ENCODE measurements at places on chromosomes 3 and 15.

DNA sequence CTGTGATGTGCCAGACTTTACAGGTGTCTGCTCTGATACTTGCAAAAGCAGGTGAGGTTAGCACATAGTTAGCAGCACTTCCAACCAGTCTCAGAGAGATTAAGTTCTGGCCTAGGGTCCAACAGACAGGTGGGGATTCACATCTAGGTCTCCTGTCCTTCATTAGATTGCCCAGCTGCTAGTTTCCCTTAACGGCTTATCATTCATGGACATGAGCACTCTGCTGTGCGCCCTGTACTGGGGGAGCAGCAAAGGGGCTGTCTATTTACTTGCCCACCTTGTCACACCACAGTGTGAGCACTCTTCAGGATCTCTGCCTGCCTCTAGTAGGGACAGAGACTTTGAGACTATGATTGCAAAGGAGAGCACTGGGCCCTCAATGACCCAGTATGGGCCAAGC lies 8.7 kb downstream of the SPSB4 start:
- DNase-seq: no peak

DNA sequence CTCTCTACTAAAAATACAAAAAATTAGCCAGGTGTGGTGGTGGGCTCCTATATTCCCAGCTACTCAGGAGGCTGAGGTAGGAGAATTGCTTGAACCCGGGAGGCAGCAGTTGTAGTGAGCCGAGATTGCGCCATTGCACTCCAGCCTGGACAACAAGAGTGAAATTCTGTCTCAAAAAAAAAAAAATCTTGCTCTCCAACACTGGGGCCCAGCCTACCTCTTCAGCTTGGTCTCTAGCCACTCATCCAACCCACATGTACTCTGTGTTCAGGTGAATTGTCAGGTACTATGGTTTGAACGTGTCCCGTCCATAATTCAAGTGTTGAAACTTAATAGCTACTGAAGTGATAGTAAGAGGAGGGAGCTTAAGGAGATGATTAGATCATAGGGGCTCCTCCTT lies 22.4 kb upstream of the RAB7A start:
- no peak for DNase-seq

GRCh38 chr15:98884894-98885293 lies 122.7 kb downstream of the PGPEP1L start:
- no peak for DNase-seq

- no peak for DNase-seq
Measured at GRCh38 chr3:156174229-156174847, 54.0 kb downstream of the KCNAB1 start.

- DNase-seq: peak; percentile 27
Measured at GRCh38 chr15:68819495-68820294, 1.0 kb downstream of the ANP32A start.

GRCh38 chr3:76969996-76970615 lies 69.8 kb upstream of the ROBO2 start:
- no peak for DNase-seq

- no peak for DNase-seq
Measured at GRCh38 chr3:134332344-134332743, 41.9 kb downstream of the AMOTL2 start.

- no peak for DNase-seq
Measured at GRCh38 chr3:127762077-127762786, 60.1 kb downstream of the MGLL start.

GRCh38 chr3:185746470-185746869 lies 78.4 kb downstream of the IGF2BP2 start:
- no peak for DNase-seq

GRCh38 chr15:30065025-30065801 lies 17.5 kb upstream of the GOLGA8J start:
- DNase-seq: no peak

DNA sequence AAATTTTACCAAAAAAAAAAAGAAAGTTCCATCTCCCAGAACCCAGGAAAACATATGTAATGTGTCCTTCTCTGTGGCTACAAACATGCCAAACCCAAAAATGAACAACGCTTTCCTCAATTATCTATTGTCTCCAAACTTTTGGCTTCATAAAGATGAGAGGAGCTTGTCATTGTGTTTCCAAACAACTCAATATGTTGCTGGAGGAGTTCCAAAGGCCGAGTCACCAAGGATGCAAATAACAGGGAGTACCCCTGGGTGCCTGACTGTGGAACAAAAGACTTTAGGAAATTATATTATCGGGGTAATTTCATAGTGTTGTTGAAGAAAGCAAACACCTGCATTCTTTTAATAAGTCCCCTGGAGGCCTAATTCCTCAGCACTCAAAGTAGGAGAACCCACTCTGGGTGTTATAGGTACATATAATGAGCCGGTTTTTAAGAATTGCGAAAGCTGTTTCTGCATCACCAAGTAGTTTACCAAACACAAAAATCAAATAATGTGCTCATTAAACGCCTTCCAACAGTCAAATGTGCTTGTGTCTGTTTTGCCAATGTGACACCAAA lies 206.3 kb upstream of the PRICKLE2 start:
- DNase-seq: no peak

- no peak for DNase-seq
Measured at GRCh38 chr3:173588556-173588955, 191.0 kb downstream of the NLGN1 start.

DNA sequence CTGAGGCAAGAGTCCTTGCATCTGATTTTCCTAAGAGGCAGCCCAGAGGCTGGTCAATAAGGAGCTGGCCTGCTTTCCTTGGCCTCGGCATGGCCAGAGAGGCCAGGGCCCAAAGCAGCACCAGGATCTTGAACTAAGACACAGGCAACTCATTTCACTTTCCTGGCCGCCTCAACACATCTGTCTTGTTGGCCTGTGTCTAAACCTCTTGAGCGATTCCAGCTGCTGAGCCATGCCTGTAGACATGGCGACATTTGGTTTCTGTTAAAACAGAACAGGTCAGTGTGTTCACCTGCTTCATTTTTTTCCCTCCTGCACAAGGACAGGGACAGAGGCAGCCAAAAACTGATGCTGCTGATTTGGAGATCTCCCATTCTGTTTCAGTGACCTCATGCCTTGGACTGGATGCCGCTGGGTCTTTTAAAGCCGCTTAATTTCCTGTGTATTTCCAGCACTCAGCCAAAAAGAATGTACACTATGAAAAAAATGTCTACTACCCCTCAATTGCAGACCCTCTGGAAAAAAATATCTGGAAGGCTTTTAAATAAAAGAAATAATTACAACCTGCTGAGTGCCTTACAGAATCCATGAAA lies 266.6 kb upstream of the ICE2 start:
- no peak for DNase-seq
